ENCODE measurements at places on chromosomes 2 and 18.

DNA sequence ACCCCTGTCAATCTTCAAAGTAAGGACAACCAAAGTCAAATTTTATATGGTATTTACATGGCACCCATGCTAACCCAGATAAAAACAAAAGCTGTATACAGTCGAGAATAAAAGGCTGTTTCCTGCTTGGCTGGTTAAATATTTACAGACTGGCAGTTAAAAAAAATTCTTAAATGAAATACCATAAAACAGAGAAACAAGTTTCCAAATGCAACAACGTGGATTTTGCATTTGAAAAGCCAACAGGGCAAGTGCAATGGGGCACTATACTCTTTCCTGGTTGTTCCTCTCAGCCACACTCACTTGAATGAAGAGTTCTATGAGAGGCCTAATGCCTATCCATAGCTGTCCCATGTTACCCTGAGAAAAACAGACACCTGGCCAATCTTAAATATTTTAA is 6.1 kb upstream of the NR4A2 start:
- DNase-seq: no peak

- no peak for DNase-seq
These were observed 243.7 kb upstream of the RAB12 start for GRCh38 chr18:8365528-8365927.

DNA sequence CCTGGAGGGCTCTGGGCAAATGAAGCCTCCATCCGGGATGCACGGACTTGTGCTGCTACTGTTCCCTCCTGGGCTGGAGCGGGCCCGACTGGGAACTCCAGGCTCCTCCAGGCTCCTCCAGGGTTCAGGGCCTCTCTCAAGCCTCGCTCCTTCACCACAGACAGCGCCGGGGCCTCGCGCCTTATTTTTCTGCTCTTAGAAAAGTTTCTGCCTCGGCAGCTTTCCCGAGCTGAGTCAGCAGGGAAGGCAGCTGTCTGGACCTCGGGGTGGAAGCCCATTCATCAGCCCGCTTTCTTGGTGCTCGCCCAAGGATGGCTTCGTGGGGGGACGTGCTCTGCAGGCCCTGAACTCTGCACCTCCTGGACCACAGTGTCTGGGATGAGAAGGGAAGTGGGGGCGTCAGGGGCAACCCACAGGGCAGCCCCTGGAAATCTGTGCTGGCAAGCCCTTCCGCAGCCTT is 12.9 kb upstream of the TEX51 start:
- no peak for DNase-seq

DNA sequence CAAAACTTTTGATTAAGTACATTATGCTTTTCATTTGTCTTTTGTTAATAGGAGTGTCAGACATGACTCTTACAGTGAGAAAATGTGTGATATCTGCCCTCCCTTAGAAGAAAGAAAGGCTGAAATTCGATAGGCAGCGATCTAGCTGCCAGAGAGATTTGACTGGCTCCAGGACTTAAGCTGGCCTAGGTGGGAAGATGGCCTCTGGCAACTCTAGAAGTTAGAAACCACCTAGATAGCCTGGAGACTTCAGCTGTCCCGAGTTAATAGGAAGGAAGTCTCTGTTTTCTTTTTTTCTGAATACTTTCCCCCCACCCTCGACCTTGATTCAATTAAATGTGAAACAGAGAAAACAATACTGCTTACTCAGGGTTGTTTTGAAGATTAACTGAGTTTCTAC is 1194.7 kb upstream of the CRIM1 start:
- no peak for DNase-seq

- peak; percentile 59 for DNase-seq
These were observed 19.2 kb downstream of the MOGAT1 start for GRCh38 chr2:222690564-222691200.

DNA sequence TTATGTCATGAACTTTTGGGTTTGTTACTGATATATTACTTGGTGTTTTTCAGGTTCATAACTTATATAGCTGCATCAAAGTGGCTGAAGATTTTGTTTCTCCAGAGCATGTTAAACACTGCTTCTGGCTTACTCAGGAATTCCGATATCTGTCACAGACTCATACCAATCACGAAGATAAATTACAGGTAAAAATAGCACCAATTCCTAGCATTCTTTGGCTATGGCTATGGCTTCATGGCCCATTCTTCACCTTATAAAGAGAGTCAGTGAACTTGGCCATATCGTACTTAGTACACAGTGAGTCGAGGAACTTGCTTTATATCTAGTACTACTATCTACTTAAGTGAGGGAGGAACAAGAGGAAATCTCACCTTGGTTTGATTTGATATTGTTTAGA is 49.9 kb downstream of the KDM3A start:
- DNase-seq: no peak

- peak; percentile 43 for DNase-seq
These were observed 790 bp upstream of the ACAA2 start for GRCh38 chr18:49814147-49814499.

DNA sequence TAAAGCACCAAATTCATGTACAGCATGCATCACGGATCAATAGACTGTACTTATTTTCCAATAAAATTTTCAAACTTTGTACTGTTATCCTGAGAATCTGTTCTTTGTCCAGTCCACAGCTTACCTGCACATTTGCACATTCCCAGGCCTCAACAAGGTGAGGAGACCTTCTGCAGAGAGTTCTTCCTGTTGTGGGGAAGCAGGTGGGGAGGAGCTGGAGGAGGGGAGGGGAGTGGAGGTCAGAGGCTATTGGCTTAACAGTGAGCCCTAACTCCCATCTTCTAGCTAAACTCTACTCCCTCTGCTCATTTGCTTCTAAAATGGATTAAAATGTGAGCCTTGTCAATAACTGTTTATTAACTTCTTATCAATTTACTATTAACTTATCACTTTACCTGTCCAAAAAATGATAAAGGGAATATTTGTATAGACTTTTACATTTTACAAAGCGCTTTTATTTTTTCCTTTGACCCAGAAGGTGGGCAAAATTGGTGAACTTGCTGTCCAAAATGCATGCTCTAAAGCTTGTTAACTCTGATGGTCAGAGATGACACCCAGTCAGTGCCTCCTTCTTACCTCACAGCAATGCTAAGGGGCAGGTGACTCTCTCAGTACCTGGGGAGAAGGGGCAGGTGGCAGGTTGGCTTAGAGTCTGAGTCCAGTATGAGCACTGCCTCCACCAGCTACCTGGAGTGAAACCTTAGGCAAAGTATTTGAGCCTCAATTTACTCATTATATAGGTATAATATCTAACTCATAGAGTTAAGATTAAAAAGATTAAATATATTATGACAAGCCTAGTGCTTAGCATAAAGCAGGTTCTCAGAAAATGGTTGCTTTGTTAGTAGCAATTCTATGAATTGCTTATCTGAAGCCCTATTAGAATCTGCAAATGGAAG is 6.8 kb upstream of the IL1RL2 start:
- DNase-seq: no peak

GRCh38 chr2:222320436-222321395 is 21.9 kb upstream of the PAX3 start:
- no peak for DNase-seq

DNA sequence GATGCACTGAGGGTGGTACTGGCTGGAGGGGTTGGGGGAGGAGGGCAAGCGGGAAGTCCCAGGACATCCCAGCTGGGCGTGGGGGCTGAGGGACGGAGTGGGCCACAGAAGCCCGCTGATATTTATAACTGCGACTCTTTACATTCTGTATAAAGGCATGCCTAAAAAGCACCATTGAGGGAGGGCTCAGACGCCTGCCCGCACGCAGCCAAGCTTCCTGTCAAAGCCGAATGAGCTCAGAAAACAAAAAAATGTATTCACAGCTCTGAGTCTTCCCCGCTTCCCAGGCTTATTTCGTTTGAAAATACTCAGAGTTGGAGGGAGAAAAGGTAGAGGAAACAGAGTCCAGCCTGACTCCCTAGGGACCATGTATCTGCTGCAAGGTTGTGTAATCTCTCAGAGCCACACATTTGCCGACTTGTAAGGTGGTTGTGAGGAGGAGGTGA is 170.1 kb upstream of the HAAO start:
- no peak for DNase-seq

- DNase-seq: no peak
These were observed 87.8 kb downstream of the UPP2 start for GRCh38 chr2:158189526-158189925.

DNA sequence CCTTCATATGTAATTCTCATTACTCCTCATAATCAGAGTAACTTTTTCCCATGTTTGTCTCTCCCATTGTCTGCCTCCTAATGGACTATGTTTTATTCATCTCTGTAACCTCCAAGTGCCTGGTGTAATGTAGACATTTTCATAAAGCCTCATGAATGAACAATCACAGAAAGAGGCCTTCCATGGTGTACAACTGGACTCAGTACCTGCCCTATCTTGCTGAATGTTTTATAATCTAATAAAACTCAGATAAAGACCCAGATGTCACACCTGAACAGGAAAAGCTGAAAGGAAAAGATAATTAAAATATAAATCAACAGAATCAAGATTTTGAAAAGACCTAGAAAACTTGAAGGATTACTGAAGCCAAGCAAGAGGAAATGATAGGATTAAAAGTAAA is 36.7 kb downstream of the RAB1A start:
- no peak for DNase-seq

GRCh38 chr2:177868806-177869205 is 203.8 kb downstream of the PDE11A start:
- DNase-seq: no peak

DNA sequence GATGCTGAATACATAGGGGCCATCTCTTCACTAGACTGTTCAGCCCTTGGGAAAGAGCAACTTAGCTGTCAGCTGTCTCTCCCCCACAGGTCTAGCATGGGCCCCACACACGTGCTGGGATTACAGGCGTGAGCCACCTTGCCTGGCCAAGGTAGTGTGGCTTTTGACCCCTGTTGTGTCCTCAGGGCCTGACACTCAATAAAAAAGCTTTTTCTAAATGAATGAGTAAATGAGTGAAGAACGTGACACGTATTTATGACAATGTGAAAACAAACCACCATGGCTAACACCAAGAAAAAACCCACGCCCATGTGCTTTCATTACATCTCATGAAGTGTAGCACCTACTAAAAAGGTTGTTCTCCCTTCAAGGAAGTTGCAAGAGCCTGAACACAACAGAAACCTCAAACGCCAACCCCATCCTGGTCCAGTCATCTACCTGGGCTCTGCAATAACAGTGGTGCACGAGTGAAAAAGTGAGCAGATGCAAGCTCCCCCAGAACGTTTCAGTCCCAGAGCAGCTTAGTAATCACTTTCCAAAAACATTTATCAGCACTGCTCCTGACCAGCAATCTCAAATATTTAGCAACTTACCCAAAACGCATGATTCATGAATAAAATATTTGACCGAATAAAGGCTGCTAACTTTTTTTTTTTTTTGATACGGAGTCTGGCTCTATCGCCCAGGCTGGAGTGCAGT is 3.4 kb downstream of the WDFY1 start:
- peak; percentile 76 for DNase-seq

GRCh38 chr2:139296672-139297209 is 516.6 kb upstream of the NXPH2 start:
- DNase-seq: no peak

DNA sequence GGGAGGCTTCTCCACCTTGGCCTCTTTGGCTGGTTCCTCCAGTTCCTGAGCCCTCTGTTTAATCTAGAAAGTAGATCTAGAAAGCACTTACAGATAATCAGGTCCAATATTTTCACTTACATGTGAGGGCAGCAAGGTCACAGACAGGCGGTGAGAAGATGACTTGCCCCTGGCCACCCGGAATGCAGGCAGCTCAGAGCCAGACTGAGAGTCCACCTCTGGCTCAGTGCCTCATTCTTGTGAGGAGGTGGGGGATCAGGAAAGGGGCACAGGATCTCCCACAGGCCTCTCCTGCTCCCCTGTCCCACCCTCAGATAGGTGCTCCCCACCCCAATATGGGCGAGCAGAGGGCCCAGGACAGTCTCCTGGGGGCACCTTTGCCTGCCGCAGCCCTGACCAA is 5.8 kb downstream of the WNT6 start:
- no peak for DNase-seq

- no peak for DNase-seq
These were observed 55.4 kb downstream of the KIF1A start for GRCh38 chr2:240764605-240765004.

DNA sequence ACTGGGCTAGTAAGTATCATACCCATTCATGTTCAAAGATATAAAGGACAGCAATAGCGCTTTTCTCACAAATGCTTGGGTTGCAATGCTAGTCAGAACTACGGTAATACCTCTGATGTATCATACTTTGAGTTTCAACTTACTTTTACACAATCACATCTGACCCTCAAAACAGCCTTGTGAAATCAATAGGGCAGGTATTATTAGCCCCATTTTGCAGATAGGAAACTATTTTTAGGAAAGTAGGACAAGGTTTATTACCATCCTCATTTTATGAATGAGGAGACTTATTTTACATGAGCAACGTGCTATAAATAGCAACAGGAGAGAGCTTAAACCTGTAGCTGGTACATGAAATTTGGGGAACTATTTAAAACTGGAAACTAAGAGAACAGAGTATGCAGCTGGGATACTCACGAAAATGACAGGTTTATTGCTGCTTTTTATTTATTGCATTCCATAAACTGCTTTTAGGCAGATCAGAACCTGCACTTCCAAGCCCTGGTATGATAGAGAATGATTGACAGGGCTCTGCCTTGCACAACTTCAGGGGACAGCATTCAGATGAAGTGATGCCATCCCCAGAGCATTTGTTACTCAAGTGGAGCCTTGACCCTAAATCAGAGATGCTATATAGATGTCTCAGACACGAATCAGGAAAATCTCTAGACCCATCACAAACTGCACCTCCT is 42.4 kb upstream of the PPM1B start:
- no peak for DNase-seq

DNA sequence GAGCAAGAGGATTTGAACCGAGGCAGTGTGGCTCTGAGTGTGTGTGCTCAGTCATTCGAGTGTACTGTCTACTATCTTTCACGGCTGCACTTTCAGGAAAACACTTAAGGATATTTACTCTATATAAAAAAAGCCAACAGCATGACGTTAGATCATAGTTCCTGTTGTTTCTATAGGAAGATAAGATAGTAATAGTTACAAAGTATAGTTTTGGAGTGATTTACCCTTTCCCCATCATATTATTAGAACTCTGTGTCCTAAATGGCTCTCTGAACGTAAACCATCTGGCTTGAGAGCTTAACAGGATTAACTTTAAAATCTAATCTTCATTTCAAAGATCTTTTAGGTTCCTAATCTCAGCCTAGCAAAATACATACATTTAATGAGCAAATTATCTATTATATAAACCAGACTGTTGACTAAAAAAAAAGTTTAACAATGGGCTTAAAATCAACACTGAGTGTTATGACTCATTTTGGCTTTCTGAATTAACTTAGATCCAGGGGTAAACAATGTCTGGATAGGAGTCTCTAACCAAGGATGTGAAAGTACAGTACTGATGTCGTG is 150.3 kb upstream of the DNMT3A start:
- no peak for DNase-seq

GRCh38 chr2:233087713-233088112 is 27.6 kb downstream of the INPP5D start:
- DNase-seq: no peak

- DNase-seq: no peak
These were observed 345.2 kb upstream of the RND3 start for GRCh38 chr2:150832686-150833085.

- no peak for DNase-seq
These were observed 797.2 kb downstream of the SATB2 start for GRCh38 chr2:198660501-198660900.

GRCh38 chr2:175684466-175684865 is 317.6 kb downstream of the LNPK start:
- no peak for DNase-seq

Measured in activated T-cell treated with anti-CD3 and anti-CD28 coated beads for 24 hours (primary cell).